C1 segment of cervical spinal cord (tissue), 14 donors: ENCODE measurements at places on chromosomes 11 and 22.

DNA sequence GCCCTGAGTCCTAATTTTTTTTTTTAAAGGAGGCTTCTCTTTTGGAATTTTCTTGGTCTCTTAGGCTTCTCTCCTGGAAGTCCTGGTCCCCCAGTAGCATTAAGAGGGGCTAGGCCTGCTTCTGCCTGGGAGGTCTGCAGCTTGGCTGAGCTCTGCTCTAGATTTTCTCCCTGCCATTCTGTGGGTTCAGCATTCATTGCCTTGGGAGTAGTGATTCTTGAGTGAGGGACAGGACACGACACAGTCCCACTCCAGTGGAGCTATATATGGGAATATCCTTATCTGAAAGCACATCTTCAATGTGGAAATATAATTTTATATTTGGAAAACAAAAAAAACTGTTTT lies 3.7 kb downstream of the IGSF22 start:
- DNase-seq, result no peak

DNA sequence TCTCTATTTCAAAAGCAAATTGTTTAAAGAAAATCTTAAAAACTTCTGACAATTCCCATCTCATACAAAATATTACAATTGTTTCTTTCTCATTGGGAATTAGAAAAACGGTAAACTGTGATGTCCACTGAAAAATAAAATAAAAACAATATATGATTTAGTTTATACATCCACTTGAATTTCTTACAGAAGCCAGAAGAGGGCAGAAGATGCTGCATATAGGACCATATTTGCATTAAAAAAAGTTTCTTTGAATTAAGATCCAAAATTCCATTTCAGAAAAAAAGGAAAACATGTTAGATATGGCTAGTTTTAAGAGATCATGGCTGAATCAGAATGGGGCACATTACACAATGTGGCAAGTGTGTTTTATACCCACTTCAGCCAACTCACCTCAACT lies 39.3 kb upstream of the LRRC4C start:
- DNase-seq, result no peak

DNA sequence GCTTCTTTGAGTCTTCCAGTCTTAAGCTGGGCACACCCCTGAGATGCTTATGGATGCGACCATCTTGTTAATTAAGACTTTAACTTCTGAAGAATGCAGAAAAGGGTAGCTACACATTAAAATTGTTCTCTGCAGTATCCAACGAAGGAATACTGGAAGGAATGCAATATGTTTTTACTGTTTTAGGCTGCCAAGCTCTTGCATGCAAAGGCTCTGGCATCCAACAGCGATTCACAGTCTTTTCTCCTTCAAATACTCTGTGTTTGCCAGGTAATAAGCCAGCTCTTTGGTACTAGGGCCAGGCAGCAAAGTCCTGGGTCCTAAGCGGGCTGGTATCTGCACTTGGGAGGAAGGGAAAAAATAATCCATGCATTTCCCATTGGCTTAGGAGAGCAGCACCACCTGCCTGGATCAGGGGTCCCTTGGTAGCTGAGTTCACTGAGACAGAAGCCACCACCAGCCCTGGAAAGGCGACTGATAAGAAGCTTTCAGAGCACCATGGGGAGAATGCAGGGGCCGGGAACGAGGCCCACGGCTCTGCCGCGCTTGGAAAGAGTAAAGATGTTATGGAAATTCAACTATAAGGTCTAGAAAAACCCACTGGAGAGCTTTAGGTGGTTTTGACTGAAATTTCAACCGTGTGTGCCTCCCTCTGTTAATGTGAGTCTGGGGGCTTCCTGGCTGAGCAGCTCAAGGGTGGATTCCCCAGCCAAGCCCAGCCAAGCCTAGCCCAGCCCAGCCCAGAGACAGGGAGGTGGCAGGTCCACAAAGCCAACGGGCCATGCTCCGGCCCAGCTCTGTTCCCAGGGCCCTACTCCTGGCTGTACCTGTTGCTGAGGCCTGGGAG lies 67.0 kb upstream of the CCND1 start:
- no peak for DNase-seq

DNA sequence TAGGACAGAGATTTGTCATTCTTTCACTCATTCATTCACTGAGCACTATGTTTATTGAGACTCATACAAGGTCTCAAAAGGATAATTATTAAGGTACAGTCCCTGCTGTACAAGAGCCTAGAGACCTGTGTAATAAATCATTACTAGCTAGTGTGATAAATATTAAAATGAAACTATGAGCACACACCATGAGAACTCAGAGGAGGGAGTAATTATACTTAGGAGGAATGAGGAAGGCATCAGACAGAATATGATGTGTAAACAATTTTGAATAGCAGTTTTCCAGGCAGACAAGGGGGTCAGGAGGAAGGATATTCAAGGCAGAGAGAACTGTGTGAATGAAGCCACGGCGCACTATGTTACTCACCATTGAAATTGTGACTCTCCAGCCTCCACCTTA lies 300.8 kb upstream of the ISX start:
- DNase-seq, result no peak

DNA sequence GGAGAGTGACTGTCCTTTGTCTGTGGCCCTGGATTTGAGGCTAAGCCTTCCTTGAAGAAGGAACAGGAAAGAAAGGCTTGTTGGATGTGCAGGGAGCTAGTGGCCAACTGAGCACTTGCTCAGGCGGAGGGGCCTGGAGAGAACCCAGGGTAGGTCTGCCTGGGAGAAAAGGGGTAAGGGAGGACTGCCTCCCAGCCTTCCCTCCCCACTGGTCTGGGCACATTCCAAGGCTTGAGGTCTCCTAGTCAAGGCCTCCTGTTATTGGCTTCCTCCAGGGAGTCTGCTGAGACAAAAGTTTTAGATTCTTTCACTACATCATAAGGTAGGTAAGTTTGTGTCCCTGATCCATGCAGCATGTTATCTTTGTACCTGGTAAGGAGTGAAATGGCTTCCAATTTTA lies 15.2 kb downstream of the KCNQ1OT1 start:
- no peak for DNase-seq
